A549 treated with Mapracorat at 1 μM for 4 hours (cell line): ENCODE measurements at places on chromosomes 4 and X. TPM values are rescaled to one million over a fixed set of nuclear protein-coding genes. Genes with fewer than 3 reads are reported as not detected.

L1CAM gene
- total RNA-seq, result 16.6 to 21.9 TPM (median 18.2 TPM) in 5 replicates

PRICKLE3 gene
- total RNA-seq, result 12.4 to 18.2 TPM (median 17.1 TPM) in 5 replicates

MAGT1 gene
- total RNA-seq, result 34.3 to 41.6 TPM (median 40.8 TPM) in 5 replicates

SLC2A9 gene
- 0.61 to 0.86 TPM (median 0.62 TPM) in 5 replicates for total RNA-seq

C1QTNF7 gene
- total RNA-seq, result not detected in 5 replicates

CSAG3 gene
- total RNA-seq, result not detected in 5 replicates

CYSLTR1 gene
- not detected in 5 replicates for total RNA-seq

SAGE1 gene
- total RNA-seq, result 0.06 to 0.09 TPM (median 0.07 TPM) in 4 of 5 replicates, not detected in the other

FRAS1 gene
- 2.0 to 3.4 TPM (median 2.7 TPM) in 5 replicates for total RNA-seq

GAGE12J gene
- total RNA-seq, result not detected in 5 replicates

UNC5C gene
- 0.01 to 0.02 TPM in 2 of 5 replicates, not detected in the others for total RNA-seq

DMRTC1 gene
- not detected in 5 replicates for total RNA-seq

ITIH6 gene
- total RNA-seq, result 0.04 TPM in 1 of 5 replicates, not detected in the others

MAGEB10 gene
- not detected in 5 replicates for total RNA-seq

FOXP3 gene
- total RNA-seq, result 0.12 to 0.19 TPM (median 0.14 TPM) in 5 replicates

PRAF2 gene
- 35.6 to 45.6 TPM (median 42.4 TPM) in 5 replicates for total RNA-seq

RS1 gene
- not detected in 5 replicates for total RNA-seq

NBDY gene
- total RNA-seq, result 49.1 to 62.7 TPM (median 51.0 TPM) in 5 replicates

GABRG1 gene
- total RNA-seq, result not detected in 5 replicates

JCHAIN gene
- total RNA-seq, result 0.17 to 0.21 TPM (median 0.20 TPM) in 3 of 5 replicates, not detected in the others
